ENCODE measurements at places on chromosomes 7 and 10.

DNA sequence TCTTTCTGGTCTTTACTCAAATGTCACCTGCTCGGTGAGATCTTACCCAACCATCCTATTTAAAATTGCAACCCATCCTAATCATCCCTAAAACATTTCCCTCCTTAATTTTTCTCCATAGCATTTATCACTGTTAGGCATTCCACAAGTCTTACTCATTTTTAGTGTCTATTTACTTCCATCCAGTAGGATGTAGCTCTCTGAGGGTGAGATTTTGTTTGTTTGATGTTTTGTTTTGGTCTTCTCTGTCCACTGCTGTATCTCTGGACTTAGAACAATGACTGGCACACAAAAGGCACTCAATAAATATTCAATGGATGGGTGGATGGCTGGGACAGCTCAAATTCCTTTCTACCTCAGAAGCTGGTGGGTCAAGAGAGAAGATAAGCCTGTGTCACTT lies 15.8 kb upstream of the DUSP5 start:
- DNase-seq = no peak

GRCh38 chr7:18175801-18176450 lies 148.3 kb upstream of the PRPS1L1 start:
- no peak for DNase-seq

DNA sequence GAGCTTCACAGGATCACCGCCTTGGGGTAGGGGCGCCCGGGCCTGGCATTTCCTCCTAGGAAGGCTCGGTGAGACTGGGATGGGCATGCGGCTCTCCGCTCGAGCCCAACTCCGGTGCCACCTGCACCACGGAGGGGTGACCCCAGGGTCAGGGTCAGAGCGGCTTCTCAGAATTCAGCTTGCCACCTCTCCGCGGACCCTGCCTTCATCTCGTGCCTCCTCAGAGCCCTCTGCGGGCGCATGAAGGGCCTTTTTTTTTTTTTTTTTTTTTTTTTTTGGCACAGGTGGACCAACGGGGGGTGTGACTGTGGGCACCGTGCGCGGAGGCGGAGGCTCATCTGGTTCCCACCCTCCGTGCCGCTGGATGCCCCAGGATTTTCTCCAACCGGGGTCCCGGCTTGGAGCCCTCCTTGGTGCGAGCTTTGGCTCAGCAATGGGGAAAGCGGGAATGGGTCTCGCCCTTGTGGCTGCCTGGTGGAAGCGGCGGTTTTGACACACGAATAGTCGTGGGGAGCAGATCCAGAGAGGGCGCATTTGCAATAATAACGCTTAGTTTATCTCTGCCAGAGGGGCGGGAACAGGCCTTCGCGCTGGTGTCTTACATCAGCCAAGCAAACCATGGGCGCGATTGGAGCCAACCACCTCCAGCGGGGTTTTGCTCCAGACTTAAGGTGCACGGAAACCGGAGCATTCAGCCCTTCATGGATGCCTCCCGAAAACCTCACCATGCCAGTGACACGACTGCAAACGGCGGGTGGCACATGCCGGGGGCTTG lies 5.0 kb upstream of the TNRC18 start:
- DNase-seq = no peak

DNA sequence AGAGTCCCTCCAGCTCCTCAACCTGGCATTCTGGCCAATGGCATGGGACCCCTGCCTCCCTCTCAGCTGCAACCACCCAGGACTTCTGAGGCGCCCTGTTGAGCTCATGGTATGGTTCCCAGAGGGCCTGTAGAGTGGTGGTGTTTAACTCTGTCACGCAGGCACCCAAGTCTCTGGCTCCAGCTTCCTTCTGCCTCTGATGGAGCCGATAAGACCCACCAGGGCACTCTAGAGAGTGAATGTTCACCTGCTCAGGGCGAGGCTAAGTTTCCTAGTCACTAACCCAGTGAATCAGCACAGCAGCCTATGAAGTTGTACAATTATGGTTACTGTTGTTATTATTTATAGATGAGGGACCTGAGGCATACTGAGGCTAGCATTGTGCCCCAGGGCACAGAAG lies 120.4 kb downstream of the ZMIZ1 start:
- DNase-seq = no peak

DNA sequence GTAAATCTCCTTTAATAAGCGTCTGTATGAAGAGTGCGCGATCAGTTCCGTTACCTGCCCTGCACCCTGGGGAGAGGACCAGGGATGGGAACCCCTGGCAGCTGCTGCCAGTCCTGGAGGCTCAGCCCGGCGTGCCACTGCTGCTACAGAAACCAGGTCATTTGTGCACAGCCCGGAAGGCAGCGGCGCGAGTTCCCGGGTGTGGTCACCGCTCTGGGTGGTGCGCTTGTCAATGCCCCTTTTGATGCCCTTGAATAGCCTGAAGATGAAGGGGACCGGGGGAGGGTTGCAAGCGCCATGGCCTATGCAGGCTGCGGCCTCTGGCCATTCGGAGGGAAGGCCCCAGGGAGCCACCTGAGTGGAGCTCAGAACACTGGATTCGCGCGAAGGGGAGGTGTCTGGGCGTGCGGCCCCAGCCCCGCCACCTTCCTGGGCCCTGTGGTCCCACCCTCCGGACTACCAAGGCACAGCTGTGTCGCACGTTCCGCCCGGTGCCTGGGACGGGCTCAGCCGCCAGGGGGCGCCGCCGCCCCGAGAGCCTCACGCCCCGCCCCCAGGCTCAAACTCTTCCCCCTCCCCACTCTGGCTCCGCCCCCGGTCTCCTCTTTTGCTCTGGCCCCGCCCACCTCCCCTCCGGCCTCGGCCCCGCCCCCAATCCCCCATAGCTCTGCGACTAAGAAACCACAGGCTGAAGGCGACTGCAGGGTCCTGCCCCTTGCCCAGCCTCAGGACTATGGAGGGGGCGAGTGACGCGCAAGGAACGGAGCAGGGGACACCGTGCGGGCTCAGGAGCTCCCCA lies 16.5 kb downstream of the AP5Z1 start:
- DNase-seq = peak; percentile 79

GRCh38 chr7:95922191-95922590 lies 149.8 kb downstream of the DYNC1I1 start:
- DNase-seq = no peak

DNA sequence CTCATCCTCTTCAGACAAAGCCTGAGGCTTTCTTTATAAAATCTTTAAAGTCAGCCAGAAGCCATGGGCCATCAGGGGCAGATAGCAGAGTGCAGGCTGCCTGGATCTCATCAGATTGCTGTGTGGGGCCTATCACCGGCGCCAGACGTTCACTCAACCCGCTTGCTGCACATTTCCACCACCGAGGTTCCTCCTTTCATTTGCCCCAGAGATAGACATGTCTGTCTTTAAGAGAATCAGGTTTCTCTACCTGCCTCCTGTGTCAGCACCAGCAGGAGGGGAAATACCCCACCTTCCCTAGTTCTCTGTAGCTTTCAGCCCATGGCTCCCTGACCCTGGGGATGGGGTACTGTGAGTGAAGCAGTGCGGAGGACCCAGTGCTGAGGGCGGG lies 22.0 kb downstream of the SLC18A2 start:
- no peak for DNase-seq

GRCh38 chr10:121450247-121450646 lies 148.0 kb downstream of the FGFR2 start:
- no peak for DNase-seq

DNA sequence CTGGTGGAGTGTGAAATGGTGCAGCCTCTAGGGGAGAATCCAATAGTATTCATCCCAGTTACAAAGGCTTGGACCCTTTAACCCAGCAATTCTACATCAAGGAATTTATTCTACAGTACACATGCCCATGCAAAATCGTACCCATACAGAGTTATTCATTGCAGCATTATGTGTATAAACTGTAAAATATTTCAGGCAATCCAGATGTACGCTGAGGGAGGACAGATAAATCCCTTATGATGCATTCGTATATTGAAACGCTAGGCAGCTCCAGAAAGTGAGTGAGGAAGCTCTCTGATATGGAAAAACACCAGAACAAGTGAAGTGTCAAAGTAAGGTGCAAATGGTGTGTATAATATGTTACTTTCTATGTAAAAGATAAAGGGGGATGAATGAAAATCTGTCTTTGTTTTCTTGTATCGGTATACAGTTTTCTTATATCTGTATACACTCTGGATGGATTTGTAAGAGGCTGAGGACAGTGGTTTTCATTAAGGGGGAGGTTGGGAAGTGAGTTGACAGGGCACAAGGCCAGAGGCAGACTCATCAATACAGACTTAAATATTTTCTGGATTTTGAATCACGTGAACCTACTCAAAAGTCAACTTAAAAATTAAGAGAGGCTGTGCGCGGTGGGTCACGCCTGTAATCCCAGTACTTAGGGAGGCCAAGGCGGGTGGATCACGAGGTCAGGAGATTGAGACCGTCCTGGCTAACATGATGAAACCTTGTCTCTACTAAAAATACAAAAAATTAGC lies 17.1 kb downstream of the VWA2 start:
- DNase-seq = no peak

- no peak for DNase-seq
These were observed 226.1 kb downstream of the PTEN start for GRCh38 chr10:88089498-88089897.

DNA sequence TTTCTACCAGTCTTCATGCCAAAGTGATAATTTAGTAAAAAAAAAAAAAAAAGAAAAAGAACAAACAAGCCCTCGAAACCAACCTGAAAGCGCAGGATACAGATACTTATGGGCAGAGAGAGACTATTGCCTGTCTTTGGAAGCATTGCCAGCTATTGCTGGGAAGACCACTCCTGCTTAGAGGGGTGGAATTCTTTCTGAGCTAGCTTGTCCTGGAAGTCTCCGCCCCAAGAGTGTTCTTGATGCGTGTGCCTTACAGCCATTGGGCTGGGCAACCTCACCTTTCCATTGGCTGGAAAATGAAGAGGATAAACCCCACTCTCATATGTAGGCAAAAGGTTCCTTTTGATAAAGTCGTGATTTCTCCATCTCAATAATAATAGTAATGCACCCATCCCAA lies 19.9 kb upstream of the INSYN2A start:
- no peak for DNase-seq

DNA sequence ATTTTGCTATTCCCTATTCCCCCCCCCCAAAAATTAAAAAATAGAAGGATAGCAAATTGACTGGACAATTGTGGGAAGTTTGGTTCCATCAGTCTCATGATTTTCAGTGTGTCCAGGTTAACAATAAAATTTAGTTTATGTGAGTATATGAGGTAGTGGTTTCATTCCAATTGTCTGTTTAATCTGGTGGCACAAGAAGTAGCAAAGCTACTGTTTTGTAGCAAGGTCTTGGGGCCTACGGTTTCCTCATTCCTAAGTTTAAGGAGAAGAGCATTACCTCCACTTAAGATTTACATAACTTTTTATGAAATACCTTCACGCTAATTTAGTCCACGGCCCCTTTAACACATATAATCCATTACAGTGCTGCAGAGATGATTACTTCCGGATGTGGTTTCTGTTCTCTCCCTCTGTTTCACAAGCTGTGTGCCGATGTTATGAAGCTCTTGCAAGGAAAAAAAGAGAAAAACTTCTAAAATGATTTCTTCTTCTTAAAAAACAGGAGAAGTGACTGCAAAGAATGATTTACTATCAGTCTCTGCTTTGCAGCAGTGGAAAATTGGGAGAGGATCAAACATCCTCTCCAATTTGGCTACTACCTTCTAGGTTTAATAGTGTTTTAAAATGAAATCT lies 32.7 kb upstream of the NPVF start:
- no peak for DNase-seq

GRCh38 chr7:37482953-37483352 lies 34.3 kb upstream of the ELMO1 start:
- DNase-seq = no peak

- DNase-seq = no peak
These were observed 7.1 kb downstream of the ERV3-1 start for GRCh38 chr7:64999165-65000004.

DNA sequence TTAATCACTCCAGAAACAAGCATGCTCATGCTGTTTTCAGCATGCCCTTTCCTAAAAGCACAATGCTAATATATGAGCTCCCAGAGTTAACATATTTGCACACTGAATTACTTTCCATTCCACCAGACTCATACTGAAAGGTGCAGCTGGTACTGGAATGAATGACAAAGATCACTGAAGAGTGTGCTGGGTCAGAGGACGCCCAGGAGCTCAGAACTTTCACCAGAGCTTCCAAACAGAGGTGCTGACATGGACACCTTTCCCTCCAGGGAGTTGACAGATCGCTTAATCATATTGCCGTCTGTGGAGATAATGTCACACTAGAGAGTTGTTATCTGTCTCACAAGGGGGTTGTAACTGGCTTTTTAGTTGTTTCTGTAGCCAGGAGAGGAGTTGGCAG lies 292.9 kb downstream of the LHFPL3 start:
- DNase-seq = no peak

DNA sequence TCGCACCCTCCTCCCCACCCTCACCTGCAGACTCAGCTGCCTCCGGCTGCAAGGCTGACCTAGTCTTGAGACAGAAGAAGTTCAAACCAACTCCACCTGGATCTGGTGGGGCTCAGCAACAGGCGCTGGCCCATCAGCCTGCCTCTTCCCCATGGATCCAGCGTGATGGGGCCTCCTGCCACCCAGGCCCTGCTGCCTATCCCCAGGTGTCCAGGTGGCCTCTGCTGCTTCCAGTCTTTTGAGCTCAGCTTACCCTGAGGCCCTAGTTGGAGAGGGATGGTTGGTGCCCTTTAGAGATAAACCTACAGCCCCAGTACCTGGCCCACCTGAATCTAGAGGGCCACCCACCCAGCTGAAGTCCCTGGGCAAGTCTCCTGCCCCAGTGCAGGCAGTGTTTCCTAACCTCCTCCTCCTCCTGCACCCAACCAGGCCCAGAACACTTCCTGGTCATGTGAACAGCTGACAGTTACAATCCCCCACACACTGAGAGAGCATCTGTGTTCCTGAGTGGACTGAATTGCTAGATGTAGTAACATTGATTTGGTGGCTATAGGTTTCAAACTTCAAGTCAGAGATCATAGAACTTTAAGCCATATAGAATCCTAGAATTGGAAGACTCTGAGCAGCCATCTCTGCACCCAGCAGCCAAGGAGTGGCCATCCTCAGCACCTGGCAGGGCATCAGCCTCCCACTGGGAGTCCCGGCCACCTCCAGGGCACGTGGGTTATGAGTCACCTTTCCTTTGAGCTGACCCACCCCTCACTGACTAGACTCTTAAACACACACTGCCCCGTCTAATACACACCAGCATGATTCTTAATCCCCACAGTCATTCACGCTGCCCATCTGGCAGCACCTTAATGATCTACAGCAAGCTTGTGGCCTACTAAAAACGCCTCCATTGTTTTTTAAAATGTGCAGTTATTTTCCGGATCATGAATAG lies 51.9 kb downstream of the ALOX5 start:
- DNase-seq = no peak

GRCh38 chr10:46559231-46559671 lies 2.8 kb upstream of the GPRIN2 start:
- DNase-seq = no peak

DNA sequence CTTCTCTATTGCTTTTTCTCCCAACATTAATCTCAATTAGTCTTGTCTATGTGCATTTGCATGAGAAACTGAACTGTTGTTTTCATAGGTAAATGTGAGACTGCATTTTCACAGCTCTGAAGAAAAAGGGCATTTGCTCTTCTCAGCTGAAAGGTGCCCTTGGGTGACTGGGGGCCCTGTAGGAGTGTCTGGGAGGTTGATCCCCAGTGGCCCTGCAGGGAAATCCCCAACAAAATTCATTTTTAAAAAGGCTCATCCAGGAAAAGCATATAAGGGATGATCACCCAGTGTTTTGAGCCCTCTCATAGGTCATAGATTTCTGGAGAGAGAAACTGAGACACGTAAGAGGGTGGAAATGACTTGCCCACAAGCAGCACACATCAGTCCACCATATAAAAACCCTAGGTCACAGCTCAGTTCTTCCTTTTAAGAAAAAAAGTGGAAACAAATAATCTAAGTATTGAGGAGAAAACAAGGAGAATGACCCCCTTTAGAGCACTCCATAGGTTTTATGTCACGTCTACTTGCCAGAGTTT lies 190.3 kb upstream of the AHR start:
- DNase-seq = no peak

GRCh38 chr7:74365322-74366022 lies 76.3 kb downstream of the CLIP2 start:
- DNase-seq = no peak

All from activated naive CD4-positive, alpha-beta T cell treated with Interleukin-2 at 50 U/mL for 16 hours (primary cell).